AML-193 (cell line): ENCODE measurements at places on chromosomes 12 and 14.

DNA sequence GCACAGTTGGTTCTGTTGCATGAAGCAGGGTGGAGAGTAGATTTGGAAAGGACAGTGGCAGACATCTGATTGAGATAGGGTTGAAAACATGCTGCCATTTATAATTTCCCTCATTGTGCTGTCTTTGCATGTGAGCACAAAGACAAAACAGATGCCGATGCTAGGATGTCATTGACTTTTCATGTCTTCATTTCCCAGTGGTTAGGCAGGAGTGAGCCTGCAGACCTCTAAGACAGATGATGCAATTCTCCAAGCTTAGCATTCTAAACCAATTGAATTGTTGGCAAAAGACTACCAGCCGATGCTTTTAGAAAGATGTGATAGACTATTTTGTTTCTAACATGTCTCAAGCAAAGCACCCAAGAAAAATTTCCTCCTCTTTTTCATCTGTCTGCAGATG lies 37.1 kb upstream of the PELI2 start:
- no peak for DNase-seq

DNA sequence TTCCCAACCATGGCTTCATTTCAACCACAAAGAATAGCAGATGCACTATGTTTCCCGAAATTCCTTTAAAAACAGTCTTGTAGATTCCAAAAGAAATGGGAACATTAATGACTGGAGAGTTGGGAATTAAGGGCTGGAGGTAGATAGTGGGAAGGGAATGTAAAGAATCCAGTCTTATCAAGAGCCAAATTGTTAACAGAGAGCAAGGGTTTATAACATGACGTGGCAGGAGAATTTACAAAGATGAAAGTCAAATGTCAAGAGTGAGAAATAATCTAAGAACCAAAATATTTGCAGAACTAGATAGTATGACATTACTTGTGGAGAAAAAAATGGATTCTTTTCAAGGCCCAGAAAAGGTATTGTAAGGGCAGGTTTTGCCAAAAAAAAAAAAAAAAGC lies 200.9 kb downstream of the GRIN2B start:
- no peak for DNase-seq

DNA sequence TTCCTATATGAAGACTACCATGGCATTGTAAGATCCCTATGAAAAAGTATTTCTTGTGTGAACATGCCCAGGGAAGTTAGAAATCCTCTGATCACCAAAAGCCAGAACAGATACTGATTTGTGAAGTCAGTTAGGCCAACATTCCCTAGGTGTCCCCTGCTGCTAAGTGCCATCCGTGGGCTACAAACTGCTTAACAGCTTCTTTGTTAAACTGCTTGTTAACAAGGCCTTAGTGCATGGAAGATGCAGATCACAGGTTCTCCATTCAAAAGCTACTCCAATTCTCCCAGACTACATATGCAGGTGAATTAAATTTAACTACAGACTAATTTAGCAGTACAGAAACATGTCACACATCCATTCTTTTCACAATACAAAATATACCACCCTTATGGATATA lies 108.2 kb downstream of the PRICKLE1 start:
- no peak for DNase-seq

DNA sequence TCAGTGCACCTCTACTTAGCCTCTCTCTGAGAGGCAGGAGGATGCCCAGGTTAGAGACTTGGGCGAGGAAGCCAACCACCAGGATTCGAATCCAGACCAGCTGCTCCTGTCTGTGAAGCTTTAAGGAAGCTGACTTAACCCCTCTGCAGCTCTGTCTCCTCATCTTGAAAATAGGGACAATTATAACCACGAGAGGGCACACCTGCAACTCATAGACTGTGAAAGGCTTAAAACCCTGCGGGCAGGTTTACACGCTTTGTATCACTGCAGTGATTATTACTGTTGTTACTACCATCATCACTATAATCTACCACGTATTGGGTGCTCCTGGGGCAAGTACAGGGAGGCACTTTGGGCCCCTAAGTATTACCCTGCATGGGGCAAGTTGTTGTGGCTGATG lies 379.8 kb downstream of the VRK1 start:
- DNase-seq = no peak

DNA sequence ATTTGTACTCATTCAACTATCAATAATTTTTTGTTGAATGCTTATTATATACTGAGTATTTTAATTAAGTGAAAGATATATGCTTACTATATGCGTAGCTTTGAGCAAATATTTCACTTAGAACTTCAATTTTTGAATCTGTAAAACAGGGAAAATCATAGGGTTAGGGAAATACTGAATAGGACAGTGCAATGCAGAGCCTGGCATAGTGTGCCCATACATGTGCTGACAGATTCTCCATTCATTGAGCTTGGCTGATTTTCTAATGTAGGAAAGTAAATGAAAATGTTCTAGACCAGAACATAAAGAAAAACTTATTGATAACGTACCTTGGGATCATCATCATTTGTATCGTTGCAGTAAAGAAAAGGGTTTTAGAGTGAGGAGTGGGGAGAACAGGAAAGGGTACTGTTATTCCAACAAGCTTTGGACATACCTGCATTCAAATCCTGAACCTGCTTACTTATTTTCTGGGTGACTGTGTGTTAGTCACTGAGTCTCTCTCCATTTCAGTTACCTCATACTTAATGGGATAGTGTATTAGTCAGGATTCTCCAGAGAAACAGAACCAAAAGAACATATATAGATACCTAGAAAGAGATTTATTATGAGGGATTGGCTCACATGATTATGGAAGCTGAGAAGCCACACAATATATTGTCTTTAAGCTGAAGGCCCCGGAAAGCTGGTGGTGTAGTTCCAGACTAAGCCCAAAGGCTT lies 436.4 kb downstream of the ADAMTS20 start:
- no peak for DNase-seq

GRCh38 chr12:127873306-127873705 lies 393.7 kb upstream of the TMEM132C start:
- DNase-seq = no peak

DNA sequence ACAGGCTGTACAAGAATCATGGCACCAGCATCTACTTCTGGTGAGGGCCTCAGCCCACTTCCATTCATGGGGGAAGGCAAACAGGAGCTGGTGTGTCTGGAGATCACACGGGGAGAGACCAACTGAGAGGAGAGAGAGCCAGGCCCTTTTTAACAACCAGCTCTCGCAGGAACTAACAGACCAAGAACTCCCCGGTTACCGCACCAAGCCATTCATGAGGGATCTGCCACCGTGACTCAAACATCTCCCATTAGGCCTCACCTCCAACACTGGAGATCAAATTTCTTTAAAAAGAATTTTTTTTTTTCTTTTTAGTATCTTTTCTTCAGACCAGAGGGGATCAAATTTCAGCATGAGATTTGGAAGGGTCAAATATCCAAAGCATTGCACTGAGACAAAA lies 16.7 kb upstream of the AQP2 start:
- DNase-seq = no peak

DNA sequence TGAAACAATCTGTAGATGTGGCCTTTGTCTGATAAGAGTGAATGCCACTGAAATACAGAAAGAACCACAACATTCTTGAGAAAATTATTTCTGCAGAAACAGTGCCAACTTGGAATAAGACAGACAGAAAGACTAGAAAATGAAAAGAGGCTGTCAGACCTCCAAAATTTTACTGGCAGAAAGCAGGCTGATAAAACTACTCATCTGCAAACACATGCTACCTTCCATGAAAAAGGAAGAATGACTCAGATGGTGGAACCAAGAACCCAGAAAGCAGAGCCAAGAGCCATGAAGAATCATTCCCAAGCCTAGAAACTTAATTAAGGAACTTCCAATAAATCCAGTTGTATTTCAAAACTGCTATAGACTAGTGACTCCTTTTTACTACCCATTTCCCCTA lies 31.9 kb upstream of the OSBPL8 start:
- no peak for DNase-seq

DNA sequence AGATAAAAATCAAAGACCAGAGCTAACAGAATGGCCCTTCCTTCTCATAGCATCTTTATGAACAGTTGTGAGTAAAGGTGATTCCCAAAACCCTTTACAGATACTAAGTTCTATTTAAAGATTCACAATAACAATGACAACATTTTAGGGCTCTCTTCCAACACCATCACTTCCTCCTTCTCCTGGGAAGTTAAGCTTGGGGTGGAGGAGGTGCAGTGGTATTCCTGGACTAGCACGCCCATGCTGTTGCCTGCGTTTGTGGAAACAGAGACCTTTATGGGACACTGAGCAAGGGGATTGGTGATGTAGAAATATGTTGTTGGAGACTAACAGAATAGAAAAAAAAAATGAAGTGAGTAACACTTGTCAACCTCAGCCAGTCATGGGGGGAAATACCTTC lies 22.5 kb downstream of the SYNE2 start:
- DNase-seq = no peak

GRCh38 chr14:59245809-59246295 lies 57.4 kb downstream of the DAAM1 start:
- no peak for DNase-seq

- no peak for DNase-seq
These were observed 159.5 kb downstream of the BRMS1L start for GRCh38 chr14:35985474-35986218.
